ENCODE measurements at places on chromosomes 7 and 10.

DNA sequence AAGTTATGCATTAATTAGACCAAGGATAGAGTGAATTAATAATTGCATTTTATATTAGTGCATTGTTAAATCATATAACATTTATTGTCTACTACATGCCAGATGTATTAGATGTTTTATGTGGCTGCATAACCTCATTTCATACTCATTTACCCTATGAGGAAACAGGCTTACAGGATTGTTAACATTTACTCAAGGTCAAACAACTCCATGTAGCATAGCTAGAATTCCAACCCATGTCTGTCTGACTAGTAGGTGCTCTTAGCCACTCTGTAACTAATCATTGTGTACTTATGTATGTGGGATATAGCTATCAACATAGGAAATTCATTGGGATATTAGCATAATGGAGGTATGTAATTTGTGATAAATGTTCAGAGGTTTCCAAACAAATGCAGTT lies 46.3 kb downstream of the PHYHIPL start:
- no peak for DNase-seq

- no peak for DNase-seq
These were observed 192.2 kb downstream of the SEMA3A start for GRCh38 chr7:84002348-84002747.

GRCh38 chr7:150976529-150977381 lies 1.4 kb downstream of the KCNH2 start:
- no peak for DNase-seq

DNA sequence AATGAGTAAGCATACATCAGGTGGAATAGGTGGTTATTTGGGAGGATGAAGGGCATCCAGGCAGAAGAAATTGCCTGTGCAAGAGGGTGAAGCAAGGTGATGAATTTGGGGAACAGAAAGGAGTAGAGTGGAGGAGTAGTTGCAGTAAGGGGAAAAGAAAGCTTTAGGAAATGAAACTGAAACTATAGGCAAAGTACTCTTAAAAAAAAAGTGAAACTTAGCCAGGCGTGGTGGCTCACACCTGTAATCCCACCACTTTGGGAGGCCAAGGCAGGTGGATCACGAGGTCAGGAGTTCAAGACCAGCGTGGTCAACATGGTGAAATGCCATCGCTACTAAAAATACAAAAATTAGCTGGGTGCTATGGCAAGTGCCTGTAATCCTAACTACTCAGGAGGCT lies 17.6 kb downstream of the NUP205 start:
- DNase-seq: no peak

- no peak for DNase-seq
These were observed 704.7 kb upstream of the COBL start for GRCh38 chr7:52021343-52021742.

DNA sequence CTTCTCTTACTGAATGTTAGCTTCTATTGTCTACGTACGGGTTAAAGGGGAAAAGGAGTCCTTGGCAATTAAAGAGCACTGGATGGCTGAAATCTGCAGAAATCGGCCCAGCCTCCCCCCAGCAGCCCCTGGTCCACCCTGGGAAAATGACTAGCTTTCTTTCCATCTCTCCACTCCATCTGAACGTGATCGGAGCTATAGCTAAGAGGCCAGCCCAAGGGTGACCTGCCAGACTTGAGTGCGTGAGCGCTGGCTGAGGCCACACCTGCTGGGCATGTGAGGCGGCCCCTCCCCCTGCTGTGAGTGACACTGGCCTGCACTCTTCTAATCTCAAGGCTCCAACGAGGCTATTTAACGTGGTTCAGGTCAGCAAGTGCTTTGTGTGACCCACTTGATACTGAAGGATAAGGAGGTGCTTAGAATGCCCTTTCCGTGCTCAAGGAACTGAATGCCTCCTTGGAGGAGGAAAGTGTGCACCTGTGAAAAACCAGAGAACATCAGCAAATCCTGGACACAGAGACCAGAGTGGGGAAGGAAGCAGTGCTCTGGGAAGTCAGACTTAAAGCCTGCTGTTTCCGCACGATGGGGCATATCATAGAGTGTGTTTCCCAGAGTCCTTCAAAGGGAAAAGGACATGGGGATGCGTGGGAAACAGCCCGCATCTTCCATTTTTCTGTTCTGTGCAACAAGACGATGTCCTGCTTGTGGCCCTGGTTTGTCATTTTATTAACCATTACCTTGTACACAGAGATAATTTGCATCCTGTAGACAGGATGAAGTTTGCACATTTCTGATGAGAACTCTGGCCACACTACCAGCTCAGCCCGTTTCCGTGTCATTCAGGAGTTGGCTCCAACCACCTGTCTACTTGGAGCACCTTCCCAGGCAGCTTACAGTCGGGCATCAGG lies 12.5 kb upstream of the MNX1 start:
- no peak for DNase-seq

DNA sequence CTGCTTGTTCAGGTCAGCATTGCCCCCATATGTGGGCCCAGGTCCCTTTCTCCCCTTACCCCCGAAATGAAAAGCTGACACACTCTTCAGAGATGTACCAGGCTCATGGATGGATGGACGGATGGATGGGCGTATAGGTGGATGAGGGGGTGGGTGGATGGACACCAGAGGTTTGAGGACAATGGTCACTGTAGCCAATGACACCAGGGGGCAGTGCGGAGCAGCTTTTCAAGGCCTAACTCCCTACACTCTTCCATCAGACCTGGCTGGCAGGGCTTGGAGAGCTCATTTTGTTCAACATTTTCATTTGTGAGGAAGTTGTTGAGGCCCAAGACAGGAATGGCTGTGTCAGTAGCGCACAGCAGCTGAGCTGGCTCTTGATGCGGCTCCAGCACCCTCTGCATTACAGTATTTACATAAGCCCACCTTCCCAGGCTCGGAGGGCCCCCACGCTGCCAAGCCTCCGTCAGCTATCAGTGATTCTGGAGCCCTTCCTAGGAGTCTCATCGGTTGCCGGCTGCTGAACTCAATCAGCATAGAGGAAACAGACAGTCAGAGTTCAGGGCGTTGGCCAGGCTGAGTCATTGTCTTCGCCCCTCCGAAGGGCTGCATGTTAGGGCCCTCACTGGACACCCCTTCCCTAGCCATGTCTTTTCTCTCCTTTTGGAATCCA lies 11.6 kb upstream of the FFAR4 start:
- no peak for DNase-seq

- no peak for DNase-seq
These were observed 47.7 kb upstream of the TRIL start for GRCh38 chr7:29005829-29006228.

GRCh38 chr10:74439213-74439612 lies 288.2 kb downstream of the ADK start:
- DNase-seq: no peak

- DNase-seq: no peak
These were observed 27.4 kb downstream of the UCMA start for GRCh38 chr10:13206546-13207443.

DNA sequence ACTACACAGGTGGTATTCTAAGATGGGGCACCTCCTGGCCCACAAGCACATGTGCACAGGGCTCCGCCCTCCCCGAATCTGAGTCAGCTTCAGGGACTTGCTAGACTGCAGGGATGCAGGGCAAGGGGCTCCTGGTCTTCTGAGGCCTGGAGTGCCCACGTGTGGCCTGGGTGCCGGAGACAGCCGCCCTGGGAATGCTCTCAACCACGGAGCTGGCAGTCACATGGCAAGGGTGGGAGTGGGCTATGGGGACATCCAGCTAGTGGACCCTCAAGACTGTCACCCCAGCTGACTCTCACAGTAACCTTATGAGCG lies 42.7 kb downstream of the CFAP46 start:
- DNase-seq: no peak

- DNase-seq: no peak
These were observed 647.7 kb downstream of the GRM8 start for GRCh38 chr7:126605056-126605455.

DNA sequence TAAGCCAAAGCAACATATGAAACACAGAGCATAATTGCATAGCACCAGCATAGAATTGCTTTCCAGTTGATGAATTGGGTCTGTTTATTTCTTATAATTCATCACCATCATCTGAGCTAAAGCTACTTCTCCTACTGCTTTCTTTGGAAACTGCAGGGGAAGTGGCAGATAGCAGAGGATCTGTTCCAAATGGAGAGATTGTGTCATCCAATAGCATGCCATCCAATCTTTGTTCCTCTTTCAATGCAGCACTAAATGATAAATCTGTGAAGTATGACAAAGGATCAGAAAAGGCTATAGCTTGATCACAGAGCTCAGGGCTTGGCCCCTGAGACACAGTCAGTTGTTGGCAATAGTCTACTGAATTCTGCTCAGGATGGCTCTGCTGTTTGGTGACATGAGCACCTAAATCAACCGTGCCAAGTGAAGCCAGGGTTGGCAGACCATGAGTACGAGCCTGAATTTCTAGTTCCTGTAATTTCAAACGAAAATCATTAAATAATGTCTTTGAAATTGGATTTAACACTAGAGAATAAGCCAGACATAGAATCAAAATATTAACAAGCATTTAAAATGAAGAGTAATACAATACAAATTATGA lies 90.0 kb downstream of the TFEC start:
- no peak for DNase-seq

DNA sequence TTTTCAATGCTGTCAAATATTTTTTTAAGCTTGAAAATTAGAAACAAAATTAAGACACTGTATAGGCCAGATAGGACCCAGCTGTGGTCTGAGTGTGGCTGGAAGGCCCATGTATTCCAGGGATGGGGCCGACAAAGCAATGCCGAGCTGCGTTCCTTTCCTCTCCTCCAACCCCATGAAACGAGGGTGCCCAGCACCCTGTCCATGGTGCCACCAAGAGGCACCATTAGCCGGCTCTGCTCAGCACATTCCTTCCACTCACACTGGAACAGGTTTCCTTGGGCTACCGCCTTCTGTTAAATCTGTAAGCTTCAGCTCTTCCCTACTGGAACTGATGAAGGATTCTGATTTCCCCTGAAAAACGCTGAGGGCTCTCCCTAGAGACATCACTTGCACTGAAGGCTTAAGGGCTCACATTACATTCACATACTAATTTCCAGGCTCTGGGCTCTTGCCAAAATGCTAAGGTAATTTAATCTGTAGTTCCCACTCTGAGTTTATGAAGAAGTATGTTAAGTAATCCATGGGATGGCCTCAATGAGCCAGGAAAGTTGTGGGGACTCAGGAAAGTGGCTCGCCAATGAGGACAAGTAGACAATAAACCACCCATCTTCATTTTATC lies 73.7 kb upstream of the CAMK2B start:
- DNase-seq: no peak

DNA sequence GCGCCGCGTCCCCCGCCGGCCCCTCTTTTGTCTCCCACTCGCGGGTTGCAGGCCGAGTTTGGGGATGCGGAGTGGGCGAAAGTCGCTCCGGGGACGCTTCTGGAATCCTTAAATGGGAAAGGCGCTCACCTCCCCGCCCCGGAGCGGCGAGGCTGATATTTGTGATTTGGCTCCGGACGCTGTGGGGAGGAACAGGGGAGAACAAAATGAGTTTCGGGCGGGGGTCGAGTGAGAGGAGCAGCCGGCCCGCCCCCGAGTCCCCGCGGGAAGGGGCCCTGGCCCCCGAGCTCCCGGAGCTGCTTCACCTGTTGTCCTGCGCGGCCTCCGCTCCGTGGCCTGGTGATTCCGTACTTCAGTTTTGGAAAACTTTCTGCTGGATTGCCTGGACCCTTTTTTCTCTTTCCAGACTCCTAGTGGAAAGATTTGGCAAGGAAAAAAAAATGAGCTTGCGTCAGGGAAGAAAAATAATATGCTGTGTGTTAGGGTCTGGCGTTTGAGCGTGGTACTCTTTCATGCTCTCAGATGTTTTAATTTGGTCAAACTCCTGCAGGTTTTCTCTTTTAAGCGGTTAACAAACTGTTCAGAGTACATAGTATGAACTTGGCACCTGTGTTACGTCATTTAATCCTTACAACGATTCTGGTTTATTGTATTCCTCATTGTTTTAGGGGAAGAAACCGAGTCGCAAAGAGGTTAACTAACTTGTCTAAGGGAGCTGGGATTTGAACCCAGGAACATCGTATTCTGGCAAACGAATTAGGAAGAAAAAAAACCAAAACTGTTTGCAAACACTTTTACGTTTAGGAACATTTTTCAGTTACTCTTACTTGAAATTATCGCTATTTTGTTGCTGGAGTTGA lies 924 bp downstream of the BMPR1A start:
- no peak for DNase-seq

DNA sequence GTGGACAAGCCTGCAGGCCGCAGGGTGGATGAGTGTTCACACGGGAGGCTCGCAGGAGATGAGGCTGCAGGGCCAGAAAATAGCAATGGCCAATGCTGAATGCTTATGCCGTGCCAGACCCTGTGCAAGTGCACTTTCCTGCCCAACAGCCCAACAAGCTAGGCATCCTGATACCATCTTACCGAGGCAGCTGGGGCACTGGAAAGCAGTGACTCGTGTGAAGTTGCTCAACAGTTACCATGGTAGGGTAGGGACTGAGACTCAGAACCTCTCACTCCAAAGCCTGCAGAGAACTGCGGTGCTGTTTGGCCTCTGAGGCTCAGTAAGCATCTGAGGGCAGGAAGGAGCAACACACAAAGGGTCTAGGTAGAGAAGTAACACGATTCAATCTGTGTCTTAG lies 43.7 kb downstream of the JAZF1 start:
- DNase-seq: no peak

GRCh38 chr7:107002529-107002998 lies 41.9 kb upstream of the PRKAR2B start:
- no peak for DNase-seq

DNA sequence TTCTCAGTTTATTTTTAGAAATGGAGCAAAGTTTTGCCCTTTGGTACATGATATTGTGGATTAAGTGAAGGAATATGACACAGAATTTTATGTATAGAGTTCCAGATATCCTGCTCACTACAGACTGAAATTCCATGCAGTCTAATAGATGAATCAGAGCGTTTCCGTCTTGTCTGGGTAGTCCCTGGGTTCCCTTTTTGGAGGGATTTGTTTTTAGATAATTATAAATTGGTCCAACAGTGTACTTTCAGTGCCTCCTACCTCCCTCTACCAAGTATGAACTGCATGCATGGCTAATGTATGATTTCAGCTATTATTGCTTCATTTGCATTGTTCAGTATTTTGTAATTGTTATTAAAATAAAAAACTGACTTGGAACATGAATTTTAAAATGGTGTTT lies 74.4 kb downstream of the SEPTIN7 start:
- DNase-seq: no peak

DNA sequence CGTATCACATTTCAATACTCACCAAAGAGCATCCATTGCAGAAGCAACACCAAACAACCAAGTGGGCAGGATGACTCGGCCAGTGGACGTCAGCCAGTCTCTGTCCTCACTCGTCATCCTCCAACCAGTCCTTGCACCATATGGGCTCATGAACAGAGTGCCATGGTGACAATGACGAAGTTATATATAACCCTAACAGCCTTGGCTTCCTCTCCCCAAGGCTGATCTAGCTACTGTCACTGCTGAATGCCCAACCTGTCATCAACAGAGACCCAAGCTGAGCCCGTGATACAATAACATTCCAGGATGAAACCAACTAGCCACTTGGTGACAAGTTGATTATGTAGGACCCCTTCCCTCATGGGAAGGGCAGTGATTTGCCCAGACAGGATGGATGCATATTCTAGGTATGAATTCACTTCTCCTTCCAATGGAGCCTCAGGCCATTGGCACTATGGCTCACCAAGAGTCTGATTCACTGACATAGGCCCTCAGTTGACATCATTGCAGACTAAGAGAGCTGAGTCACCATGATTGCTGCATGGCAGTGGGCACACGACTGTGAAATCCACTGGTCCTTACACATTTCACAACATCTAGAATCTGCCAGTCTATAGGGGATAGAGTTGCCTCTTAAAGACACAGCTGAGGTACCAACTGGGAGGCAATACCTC lies 26.3 kb upstream of the PPIF start:
- DNase-seq: no peak

All from stimulated activated CD4-positive, alpha-beta T cell treated with anti-CD3 and anti-CD28 coated beads, Interleukin-1b, Interleukin-23, amount 100 ng/mL, for 1 hour (primary cell).